ENCODE measurements at places on chromosomes 5 and 9. TPM values are rescaled to one million over a fixed set of nuclear protein-coding genes. Genes with fewer than 3 reads are reported as not detected.

DNA sequence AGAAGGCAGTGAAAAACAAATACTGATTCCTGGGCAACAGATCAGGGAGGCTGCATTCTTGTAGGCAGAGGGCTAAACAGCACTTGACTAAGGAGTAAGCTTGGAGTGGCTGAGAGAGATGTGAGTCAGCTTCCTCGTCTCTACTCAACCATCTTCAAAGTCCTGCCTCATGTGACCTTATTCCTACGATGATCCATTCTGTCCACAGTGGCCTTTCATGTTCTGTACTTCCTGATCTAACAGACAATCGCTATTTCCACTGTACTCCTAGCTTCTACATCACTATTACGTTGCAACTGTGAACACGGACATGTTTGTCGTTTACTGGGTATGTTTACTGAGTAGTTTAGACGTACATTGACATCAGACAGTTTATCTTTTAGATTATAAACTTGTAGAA is 365.4 kb downstream of the ARL15 start:
- no peak for DNase-seq

- DNase-seq, result no peak
Measured at GRCh38 chr9:109110329-109111021, 9.3 kb downstream of the TMEM245 start.

The PCDHA10 gene
- 0.15 TPM for total RNA-seq

The APBA1 gene
- total RNA-seq, result 1.7 TPM

All from left ventricle myocardium superior (tissue), 1 donor.